ENCODE measurements at places on chromosomes 4 and X.

- no peak for DNase-seq
Observed at GRCh38 chr4:112938461-112939058, 110.9 kb upstream of the ANK2 start.

GRCh38 chr4:28482580-28483270, 1622.1 kb downstream of the STIM2 start:
- DNase-seq, result no peak

DNA sequence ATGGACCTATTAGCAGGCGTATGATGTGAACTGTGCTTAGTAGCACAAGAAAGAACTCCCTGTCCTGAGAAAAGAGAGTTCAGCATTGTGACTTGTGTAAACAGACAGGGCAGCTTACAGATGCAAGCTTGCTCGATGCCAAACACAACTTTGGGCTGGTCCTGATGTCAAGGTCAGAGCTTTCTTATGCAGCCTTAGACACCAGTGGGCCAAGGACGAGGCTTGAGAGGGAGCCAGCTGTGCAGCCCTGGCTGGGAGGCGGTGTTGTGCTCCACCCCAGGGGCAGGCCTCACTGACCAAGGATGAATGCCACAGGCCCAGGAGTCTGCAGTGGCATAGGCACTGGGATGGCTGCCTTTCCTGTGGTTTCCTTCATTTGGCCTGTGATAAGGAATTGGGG, 35.4 kb downstream of the JADE1 start:
- DNase-seq, result no peak

DNA sequence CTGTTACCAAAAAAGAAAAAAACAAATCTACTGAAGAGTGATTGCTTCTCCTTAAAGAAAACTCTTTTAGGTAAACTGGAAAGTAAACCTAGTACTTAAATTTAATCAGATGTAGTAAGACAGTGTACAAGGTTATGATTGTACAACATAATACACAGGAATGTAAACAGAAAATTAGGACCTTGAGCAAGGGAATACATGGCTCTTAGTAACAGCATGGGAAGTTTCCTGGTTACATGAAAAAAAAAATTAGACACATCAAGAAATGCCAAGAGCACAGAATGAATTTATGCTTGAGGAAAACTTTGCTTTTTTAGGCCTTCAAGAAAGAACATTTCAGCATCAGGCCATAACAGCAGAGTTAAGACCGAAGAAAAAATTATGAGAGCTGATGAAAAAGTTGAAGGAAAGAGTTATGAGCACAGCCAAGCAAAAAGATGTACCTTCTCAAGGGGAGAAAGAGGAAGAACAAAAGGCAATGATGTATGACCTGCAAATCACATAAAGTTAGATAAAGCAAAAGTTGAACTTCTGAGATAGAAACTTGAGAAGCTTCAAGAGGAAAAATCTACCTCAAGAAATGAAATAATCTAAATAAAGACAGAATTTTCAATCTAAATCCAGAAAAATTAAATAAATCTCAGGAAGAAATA, 311.6 kb downstream of the GALNTL6 start:
- DNase-seq, result no peak

GRCh38 chr4:24330172-24330571, 254.2 kb downstream of the DHX15 start:
- no peak for DNase-seq

- no peak for DNase-seq
Observed at GRCh38 chr4:150211799-150212445, 133.7 kb downstream of the DCLK2 start.

- DNase-seq, result no peak
Observed at GRCh38 chr4:22721204-22721603, 28.5 kb downstream of the GBA3 start.

DNA sequence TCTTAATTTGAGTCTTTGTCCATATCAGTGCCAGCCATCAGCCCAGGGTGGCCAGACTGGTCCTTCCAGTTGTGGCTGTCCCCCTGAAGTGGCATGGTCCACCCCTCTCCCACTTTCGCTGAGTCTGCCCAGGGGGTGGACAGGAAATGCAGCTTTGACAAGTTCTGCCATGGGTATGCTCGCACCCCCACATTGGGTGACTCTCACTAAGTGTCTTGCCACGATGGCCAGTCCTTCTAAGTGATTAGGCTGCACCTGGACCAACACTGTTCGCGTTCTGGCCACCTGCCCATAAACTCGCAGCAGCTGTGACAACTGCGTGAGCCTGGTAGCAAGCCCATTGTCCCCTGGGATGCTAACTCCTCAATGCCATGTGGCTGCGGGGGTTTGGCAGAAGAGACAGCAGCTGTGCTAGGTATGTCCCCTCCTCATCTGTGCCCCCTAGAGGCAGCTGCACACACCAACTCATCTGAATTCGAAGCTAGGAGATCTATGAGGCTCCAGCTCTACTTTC, 10.0 kb upstream of the LNX1 start:
- DNase-seq, result no peak
